CD4-positive, alpha-beta T cell treated with Interleukin-21 for 1 hour (primary cell): ENCODE measurements at places on chromosomes 6 and 20.
A peak's percentile ranks its signal among the peaks of the same experiment; 100 is the strongest.

DNA sequence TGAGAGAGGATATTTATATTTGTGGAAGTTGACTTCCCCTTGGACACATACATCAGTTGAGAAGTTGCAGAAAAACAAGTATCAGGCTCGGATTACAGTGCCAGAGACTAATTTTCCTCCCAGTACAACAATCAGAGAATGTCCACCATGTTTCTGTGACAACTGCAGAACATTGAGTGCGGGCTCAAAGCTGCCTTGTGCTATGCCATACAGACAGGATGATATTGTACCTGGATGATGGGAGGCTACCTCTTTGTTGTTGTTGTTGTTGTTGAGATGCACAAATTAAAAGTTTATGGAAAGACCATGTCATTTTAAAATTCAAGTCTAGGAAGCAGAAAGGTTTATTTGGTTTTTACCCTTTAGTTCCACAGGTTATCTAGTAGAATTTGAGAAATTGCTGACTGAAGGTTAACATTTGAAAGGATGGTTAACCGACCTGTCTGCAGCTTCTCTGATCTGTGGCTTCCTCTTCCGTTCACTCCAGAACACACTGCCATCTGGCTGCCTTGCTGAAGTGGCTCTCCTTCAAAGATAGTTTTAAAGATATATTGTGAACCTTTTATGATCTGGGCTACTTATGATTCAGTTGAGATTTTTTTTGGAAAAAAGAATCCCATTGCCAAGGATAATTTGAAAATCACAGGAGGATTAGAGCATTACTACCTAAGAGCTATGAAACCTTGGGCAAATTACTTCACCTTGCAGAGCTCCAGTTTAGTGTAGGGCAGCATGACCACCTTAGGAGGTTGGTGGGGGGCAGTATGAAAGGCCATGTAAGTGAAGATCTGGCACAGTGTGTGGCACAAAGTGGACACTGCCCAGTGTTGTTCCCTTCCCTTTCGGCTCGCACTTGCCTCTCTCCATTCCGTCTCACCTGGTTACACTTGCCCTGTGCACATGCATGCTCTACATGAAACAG lies 15.9 kb downstream of the TMEM200A start:
- peak; percentile 61 for DNase-seq

DNA sequence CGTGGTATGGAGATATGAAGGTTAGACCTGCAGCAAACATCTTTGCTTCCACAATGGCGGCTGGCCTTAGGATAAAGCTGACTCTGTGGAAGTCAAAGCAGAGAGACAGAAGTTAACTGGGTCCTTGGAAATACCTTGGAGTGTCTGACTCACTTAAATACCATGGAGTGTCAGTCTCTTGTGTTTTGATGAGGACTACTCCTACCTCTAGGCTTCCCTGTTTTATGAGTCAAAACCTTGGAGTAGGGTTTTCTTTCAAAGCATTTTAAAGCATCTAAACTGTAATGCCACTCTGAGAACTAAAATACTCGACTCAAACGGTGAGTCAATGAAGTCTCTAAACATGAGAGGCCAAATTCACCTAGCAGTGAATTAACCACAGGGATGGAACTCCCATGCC lies 329.1 kb downstream of the SAMD5 start:
- DNase-seq: no peak

DNA sequence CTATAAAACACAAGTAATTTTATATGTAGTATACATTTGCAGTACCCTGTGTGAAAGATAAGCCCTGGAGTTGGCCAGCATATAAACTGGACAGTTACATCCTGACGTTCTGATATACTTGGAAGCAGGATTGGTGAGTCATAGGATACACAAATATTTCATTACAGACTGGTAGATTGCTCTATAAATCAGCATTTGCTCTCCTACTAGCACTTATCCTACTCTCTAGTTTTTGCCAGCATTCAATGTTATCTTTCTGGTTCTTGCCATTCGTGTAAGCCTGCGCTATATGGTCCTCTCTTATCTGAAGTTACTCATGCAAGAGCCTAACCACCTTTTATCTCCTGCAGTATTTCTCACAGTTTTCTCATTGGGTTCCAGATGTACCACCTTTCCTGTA lies 680.2 kb upstream of the MMS22L start:
- no peak for DNase-seq

DNA sequence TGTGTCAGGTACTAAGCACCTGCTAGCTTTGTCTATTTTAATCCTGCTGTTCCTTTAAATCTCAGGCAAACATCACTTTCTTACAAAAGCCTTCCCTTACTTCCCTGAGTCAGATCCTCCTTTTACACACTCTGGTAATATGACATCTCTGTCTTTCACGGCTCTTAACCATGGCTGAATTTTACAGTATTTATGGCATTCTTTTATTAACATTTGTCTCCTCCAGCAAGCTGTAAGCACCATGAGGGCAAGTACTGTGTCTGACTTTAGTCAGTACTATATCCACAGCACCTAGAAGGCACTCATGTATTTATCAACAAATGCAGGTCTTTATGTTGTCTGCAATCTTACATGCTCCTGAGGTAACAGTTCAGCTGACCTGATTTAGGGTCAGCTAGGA lies 33.7 kb upstream of the HBS1L start:
- DNase-seq: no peak

GRCh38 chr6:159978291-159979135 lies 9.6 kb downstream of the IGF2R start:
- DNase-seq: peak; percentile 59

DNA sequence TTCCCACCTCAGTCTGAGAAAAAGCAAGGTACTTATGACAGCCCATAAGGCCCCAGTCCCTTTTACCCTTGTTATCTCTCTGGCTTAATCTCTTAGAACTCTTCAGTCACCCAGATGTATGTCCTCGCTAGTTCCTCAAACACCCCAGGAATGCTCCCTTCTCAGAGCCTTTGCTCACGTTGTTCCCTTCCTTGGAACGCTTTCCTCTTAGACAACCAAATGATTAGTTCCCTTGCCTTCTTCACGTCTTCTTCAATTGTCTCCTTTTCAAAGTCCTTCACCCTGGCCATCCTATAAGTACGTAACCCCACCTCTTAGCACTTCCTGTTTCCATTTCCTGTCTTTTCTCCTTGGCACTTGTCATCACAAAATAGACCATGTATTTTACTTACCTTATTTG lies 1.1 kb upstream of the APOBEC2 start:
- DNase-seq: no peak

DNA sequence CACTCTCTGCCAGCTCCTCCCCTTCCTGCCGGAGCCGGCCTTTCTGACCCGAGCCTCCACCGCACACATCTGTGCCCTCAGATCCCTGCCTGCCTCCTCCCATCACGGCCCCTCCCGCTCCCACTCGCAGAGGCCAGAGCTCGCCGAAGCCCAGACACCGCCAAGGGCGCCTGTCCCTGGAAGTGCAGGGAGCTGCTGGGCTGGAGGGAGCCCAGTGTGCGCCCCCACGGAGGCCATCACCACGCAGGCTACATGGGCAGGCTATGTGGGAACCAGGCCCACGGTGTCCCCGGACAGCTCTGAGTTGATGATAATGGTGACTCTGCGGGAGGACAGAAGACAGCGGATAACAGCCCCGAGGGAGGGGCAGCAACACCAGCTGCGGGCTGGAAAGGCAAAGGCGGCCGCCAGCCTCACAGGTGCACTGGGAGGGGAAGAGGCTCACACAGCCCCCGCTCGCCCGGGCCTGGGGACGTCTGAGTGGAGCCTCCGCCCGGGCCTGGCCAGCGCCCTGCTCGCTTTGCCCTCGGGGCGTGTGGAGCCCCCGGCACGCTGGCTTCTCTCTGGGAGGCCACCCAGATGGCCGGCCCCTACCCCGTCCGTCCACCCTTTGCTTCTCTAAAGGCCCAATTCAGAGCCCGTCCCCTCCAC lies 154.9 kb downstream of the DLL1 start:
- no peak for DNase-seq

GRCh38 chr6:149990661-149991471 lies 27.1 kb downstream of the ULBP1 start:
- no peak for DNase-seq

DNA sequence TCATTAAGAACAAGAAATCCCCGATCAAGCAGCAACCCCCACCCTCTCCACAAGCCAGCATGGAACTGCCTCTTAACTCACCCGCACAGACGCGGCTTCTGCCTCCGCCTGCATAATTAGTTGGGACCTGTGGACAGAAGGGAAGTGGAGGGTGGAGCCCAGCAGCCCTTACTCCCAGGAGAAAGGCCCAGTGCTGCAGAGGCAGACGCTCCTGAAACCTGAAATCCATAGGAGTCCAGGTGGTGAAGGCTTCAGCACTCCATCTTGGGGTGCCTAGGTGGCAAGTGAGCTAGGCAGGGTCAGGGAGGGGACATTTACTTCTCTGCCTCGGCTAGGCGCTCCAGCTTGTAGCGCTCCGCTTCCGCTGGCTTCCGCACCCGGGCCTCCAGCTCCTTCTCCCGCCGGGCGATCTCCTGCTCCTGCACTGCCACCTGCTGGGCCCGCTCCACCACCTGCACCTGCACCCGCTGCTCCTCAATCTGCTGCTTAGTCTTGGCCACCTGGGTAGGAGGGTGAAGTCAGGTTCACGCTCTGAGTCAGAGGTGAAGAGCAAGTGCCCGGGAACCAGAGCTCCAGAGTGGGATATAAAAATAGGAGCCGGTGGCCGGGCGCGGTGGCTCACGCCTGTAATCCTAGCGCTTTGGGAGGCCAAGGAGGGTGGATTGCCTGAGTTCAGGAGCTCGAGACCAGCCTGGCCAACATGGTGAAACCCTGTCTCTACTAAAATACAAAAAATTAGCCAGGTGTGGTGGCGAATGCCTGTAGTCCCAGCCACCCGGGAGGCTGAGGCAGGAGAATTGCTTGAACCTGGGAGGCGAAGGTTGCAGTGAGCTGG lies 10.7 kb downstream of the TUBB start:
- DNase-seq: peak; percentile 87

DNA sequence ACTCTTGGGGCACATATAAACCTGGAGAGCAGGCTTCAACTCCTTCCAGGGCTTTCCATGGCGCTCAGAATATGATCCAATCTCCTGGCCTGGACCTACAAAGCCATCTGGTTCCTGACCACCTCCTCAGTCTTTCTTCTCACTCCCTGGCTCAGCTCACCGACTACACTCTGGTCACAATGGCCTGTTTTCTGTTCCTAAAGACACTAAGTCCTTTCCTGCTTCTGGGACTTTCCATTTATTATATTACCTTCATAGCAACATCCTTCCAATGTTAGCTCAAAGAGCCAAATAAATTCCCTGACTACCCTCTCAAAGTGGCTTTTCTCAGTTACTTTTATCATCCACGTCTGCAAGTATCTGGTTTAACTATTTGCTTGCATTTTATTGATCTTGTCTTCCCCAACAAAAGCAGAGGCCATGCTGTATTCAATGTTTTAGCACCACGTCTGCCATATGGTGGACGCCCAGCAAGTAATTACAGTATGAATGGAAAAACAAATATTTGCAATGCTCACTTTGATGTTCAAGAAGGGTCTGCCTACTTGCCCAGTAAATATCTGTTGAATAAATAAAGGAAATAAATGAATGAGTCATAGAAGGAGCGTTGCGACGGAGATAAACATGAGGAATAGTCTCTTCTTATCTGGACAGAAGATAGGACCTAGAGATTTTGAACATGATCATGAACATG lies 328.4 kb downstream of the ESR1 start:
- DNase-seq: no peak

GRCh38 chr20:20226554-20226953 lies 141.3 kb upstream of the INSM1 start:
- no peak for DNase-seq

DNA sequence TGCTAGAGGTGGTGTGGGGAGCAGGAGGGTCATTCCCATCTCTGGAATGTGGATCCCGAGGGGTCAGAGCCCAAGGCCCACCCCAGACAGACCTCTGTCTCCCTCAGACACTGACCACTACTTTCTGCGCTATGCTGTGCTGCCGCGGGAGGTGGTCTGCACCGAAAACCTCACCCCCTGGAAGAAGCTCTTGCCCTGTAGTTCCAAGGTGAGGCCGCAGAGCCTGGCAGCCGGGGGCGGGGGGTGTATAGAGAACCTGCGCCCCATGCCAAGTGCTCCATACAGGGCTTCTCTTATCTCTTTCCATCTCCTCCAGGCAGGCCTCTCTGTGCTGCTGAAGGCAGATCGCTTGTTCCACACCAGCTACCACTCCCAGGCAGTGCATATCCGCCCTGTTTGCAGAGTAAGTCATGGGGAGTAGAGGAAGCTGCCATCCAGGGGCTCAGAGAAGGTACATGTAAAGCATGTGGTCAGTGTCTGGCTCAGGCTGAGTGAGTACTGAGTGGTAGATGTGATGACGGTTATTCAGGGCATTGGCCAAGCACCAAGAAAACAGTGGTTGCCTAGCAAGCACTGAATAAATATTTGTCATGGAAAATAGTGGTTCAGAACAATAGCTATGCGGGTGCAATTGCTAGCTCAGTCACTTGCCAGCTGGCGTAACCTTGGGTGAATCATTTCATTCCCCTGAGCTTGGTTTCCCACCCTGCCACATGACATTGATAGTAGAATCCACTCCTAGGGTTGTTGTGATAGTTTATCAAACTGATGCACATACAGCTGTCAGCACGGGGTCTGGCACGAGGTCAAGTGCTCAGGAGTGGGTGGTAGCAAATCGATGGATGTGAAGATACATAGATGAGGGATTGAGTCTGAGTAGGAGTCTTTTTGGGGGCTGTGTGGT lies 3.5 kb downstream of the PIGT start:
- DNase-seq: no peak

GRCh38 chr20:51769976-51770615 lies 1.9 kb upstream of the ATP9A start:
- no peak for DNase-seq

DNA sequence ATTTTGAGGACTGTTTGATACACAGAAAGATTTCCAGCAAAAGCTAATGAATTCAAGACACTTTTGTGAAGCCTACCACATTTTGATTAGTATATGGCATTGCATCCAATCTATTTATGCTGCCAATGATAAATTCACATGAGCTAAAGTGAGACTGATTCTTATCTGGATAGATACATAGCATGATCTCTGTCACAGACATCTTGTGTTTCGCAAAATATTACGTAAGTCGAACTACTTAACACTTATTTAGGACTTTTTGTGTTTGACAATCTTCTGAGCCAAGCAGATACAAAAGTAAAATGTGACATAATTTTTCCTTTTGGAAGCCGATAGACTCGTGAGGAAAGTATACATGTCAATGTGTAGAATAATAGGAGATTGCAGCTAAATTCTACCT lies 251.6 kb downstream of the HACE1 start:
- no peak for DNase-seq

DNA sequence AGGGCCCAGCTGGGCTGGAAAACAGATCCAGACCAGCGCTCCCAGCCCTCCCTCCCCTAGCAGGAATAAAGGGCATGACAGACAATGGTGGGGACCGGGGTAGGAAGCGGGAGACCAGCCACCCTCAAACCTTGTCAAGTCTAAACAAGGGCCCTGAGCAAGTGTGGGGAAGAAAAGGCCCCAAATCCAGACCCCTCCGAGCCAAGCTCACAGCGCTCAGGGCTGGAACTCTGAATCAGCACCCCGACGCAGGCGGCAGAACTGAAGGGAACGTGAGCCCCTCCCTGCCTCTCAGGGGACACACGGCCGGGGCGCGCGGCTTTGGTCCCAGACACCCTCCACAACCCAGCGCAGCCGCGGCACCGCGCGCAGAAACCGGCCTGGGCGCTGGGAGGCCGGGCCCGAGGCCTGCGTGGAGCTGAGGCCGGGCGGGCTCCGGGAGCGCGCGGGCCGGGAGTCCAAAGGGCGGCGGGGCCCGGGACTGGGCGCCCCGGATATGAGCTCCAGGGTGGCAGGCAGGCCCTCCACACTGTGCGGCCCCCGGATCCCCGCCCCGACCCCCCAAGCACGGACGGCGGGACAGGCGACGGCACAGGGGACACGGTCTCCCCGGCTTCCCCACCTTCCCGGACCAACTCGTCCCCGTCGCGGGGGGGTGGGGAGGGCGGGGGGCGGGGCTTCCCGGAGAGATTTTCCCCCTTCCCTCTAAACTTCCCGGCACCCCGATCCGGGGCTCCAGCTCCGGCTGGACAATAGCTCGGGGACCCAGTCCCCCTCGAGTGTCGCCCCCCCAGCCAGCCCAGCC lies 641 bp downstream of the TEAD3 start:
- no peak for DNase-seq
